ENCODE measurements at places on chromosomes 5 and 9.

DNA sequence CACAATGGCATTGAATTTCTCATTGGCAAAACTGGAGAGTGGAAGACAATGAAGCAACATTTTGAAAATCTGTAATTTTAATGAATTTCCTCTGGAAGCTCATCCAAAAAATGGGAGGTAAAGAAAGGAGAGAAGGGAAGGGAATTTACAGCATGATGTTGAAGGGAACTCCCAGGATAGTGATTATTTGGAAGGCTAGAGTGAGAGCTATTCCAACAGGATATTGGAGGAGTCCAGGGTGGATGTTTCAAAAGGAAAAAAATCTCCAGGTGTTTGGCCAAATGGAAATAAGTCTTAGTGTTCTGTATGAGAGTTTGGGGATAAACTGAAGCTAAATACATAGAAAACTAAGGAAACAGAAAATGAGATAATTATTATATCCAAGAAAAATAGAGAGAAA, 106.2 kb downstream of the IZUMO3 start:
- DNase-seq: no peak

GRCh38 chr5:134136221-134136631, 21.7 kb downstream of the TCF7 start:
- DNase-seq: peak; percentile 41

- DNase-seq: no peak
These were observed 11.8 kb downstream of the LHX6 start for GRCh38 chr9:122216798-122217418.

DNA sequence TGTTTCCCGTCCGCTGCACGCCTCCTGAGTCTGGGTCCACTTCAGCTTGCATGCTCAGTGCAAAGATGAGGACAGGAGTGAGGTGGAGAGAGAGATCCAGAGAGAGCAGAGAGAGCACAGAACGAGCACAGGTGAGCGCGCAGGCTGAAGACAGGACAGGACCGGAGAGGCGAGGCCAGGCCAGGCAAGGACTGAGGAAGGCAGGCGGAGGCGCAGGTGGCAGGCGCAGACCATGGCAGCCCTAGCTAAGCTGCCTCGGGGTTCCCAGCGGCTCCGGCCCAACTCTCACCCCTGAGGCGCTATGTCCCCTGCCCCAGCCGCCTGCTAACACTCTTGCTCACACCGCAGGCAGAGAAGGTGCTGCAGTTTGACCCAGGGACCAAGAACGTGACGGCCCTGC, 9.7 kb downstream of the GRIN1 start:
- DNase-seq: no peak

DNA sequence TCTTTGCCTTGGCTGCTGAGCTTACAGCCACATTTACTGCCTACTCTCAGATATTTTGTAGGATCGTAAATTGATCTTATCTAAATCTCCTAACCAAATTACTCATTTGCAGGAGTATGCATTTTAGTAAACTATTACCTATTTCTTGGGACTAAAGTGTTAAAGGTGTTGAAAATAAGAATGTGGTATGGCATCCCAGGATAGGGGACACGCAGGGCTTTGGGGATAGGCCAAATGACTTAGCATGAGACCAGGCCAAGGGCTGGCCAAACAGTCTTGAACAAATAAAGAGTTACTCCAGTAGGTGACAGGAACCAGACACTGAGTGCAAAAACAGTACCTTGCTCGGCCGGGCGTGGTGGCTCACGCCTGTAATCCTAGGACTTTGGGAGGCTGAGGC, 25.1 kb downstream of the TBC1D2 start:
- DNase-seq: no peak

DNA sequence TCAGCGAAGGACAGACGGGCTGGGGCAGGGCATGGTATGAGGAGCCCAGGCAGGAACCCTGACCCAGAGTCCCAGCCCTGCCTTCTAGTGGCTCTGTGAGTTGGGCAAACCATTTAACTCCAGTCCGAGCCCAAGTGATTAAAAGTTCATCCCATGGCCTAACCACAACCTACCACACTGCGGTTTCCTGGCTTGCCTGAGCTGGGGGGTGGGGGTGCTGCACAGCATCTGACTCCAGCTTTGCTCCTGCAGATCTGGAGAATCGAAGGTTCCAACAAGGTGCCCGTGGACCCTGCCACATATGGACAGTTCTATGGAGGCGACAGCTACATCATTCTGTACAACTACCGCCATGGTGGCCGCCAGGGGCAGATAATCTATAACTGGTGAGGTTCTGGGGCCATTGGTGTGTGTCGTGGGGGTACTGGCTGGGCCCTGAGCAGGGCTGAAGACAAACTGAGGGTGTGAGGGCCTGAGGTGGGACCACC, 49.0 kb downstream of the STOM start:
- no peak for DNase-seq

- no peak for DNase-seq
These were observed 111.3 kb downstream of the EGFLAM start for GRCh38 chr5:38369692-38370091.

DNA sequence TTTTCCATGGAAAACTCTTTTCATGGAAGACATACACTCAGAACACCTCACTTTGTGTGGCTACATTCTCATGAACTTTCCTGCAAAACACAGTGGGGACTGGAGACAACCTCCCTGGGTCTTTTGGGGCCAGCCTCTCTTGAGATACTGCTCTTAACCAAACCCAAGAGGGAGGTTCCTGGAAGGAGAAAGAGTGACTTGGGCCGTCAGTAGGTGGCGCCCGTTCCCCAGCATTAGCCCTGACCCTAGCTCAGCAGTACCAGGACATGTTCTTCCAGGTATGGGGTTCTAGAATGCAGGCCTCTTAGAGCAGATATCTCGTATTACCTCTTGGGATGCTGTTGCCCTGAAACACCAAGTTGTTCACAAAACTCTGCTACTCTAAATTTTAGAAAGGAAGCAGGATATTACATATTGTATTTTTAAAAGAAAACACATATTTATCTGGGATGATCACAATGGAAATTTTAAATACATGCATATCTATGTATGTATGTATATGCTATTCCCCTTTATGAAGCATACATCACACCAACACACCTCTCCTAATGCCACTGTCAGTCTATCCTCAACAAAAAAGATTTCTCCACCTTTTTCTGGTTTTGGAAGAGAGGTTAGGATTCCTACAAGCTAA, 15.8 kb upstream of the GLIS3 start:
- DNase-seq: no peak

DNA sequence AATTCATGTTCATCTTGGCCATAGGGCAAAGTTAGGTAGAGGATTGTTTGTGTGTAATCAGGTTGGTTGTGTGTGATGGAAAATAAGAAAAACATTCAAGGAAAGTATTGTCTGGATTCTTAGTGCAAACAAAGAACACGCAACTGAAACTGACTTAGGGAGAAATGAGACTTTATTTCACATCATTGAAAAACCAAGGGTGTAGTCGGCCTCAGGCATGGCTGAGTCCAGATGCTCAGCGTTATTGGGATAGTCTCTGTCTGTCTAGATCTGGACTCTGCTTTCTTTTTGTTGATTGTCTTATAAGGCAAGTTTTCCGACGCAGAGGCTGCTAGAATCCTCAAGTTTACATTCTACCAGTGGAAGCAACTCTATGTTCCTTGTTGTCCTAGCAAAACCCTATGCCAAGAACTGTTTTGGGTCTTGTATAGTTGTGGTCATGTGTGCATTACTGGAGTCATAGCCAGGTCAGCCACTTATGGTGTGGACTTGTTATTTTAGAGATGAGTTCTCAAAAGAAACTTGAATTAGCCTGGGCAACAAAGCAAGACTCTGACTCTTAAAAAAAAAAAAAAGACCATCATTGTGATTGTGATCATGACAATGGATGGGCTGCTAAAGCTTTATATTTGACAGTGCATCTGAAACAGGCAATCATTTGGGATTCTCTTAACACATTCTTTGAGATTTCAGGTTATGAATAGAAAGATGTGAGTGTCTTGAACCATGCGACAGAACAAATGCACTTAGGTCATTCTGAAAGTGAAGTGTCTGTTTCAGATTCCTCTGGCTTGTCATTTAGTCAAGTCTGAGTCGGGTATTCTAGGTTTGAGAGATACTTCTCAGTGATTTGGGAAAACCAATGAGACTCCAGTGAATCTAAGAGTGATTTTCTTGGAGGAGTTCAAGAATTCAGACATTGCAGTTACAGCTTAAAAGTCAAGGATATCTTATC, 82.6 kb downstream of the DOCK2 start:
- no peak for DNase-seq

GRCh38 chr9:137543237-137543963, 6.8 kb downstream of the PNPLA7 start:
- DNase-seq: no peak

- DNase-seq: no peak
These were observed 265.5 kb upstream of the PCSK5 start for GRCh38 chr9:75624998-75625397.

GRCh38 chr9:121721058-121721350, 69.6 kb downstream of the DAB2IP start:
- DNase-seq: no peak

GRCh38 chr5:179827680-179828079, 7.0 kb downstream of the SQSTM1 start:
- no peak for DNase-seq

- DNase-seq: no peak
These were observed 574.7 kb upstream of the MEF2C start for GRCh38 chr5:89457411-89458331.

DNA sequence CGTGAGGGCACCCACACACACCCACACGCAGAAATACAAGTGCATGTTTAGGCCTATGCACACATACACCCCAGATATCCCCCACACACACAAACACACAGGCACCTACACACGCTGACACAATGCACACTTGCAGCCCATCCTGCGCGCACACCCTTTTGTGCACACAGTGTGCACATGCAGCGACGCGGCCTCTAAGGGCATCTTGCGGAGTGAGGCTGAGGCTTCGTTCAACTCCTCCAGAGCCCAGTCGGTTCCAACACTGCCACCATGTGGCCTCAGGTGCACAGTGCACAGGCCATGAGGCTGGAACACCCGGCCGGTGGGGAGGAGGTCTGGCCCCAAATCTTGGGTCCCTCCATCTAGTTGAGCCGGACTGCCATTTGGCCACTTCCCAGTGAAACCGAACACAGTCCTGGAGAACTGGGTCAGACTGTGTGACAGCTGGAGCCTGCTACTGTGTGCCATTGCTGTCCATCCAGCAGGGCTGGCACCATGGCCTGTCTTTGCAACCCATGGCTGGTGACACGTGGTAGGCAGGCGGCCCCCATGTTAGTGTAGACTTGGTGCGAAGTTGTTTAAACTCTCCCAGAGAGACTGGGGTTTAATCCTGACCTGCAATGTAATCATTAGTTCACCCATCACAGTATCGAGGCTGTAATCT, 97.7 kb upstream of the MVB12B start:
- DNase-seq: no peak

DNA sequence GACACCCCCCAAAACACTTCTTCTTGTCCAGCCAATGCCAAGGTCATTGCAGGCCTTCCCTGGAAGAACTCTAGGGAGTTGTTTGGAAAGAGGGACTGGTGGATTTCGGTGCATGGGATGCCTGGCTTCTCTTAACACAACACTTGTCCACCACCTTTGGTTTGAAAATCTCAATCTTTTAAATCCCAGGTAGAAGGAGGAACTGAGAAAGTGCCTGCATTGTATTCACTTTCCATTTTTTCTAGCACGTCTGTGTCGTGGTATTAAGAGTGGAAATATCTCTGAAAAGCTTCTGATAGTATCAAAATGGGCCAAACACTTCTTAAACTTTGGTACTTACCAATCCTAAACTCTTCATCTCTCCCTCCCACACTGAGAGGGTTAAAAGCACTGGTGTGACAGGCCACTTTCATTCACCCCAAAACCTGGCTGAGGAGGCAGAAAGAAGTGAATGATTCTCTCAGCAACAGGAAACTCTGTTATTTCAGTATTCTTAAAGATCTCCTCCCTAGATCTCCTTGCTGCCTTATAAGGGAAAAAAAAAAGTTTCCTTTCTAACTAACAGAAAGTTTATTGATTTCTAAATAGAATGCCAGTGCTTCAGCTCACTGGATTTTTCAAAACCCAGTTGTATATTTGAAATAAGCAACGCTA, 3.9 kb upstream of the NFIB start:
- DNase-seq: no peak

GRCh38 chr5:39209924-39210323, 9.4 kb downstream of the FYB1 start:
- DNase-seq: no peak

- no peak for DNase-seq
These were observed 9.3 kb upstream of the SMAD5 start for GRCh38 chr5:136123236-136123768.

DNA sequence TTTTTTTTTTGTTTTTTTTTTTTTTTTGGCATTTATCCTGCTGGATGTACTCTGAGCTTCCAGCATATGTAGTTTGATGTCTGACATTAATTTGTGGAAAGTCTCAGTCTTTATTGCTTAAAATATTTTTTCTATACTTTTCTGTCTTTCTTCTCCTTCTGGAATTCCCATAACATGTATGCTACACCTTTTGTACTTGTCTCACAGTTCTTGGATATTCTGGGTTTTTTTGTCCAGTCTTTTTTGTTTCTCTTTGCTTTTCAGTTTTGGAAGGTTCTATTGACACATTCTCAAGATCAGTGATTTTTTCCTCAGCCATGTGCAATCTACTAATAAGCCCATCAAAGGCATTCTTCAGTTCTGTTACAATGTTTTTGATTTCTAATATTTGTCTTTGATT, 19.4 kb upstream of the RFK start:
- no peak for DNase-seq

- no peak for DNase-seq
These were observed 243.0 kb downstream of the ICE1 start for GRCh38 chr5:5665225-5666075.

DNA sequence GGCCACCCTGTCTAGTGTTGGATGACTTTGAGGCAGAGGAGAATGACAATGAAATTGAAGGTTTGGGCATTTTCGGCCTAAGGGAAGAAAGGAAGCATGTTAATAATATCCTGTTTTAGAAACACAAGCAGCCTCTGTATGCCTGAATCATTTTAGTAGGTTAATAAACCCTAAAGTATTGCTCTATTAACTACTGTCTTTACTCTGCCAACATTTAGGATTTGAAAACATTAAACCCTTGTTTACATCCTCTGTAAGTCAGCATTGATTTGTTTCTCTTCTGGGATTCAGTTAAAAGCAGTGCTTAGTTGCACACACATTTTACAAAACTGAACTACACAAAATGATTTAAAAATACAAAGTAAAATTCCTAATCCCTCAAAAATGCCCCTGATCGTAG, 358.9 kb downstream of the ARRDC3 start:
- DNase-seq: no peak

DNA sequence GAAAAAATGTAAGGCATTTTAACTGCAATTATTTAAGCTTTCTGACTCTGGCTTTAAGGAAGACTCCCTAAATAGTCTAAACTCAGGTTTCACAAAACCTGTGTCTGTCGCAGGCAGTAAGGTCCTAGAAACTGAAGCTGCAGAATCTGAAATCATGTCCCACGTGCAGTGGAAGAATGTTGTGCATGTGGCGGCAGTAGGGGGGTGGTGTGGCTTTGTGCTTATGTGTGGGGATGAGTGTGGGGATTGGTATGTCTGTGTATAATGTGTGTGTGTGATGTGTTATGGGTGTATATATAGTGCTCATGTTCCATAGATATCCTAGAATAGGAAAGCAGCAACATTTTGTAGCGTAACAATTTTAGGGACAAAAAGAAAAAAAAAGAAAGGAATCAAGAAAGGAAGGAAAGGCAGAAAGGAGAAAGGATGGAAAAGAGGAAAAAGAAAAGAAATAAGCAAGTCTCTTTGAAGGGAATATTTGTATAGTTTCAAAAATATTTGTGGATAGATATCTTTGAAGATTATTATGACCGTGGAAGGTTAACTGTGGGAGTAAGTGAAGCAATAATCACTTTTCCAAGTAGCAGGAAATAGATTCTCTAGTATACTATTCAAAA, 6.6 kb downstream of the ANKDD1B start:
- DNase-seq: no peak

- DNase-seq: no peak
These were observed 37.6 kb downstream of the NKX2-5 start for GRCh38 chr5:173197375-173197891.

Data from mesenteric fat pad (tissue), 1 donor.